SK-N-SH (cell line): ENCODE measurements at places on chromosomes 11 and 22. TPM values are rescaled to one million over a fixed set of nuclear protein-coding genes. Genes with fewer than 3 reads are reported as not detected.

GRCh38 chr11:3635641-3636375, 6.0 kb downstream of the ART5 start:
- H3K4me1 ChIP-seq = no peaks in the 10 kb centered on the region
- H3K4me3 ChIP-seq = no peak overlapping the region
- H3K36me3 ChIP-seq = no peaks in the 10 kb centered on the region
- no peak overlapping the region for H3K27ac ChIP-seq

GRCh38 chr11:36333897-36334296, 37.8 kb downstream of the PRR5L start:
- H3K27ac ChIP-seq = no peak overlapping the region
- H3K27me3 ChIP-seq = no peaks in the 10 kb centered on the region
- no peaks in the 10 kb centered on the region for H3K36me3 ChIP-seq
- no peak overlapping the region for H3K4me3 ChIP-seq
- peak; percentile 36 for DNase-seq
- no peaks in the 10 kb centered on the region; the same call in 1 of the 2 replicates for H3K4me1 ChIP-seq

- no peak overlapping the region for H3K27ac ChIP-seq
- no peak for DNase-seq
- no peaks in the 10 kb centered on the region for H3K4me1 ChIP-seq
- H3K36me3 ChIP-seq = no peaks in the 10 kb centered on the region
- peaks cover 3% of the 10 kb centered on the region; the same call in 1 of the 2 replicates for H3K27me3 ChIP-seq
Measured at GRCh38 chr11:31943056-31943780, 132.1 kb upstream of the PAX6 start.

DNA sequence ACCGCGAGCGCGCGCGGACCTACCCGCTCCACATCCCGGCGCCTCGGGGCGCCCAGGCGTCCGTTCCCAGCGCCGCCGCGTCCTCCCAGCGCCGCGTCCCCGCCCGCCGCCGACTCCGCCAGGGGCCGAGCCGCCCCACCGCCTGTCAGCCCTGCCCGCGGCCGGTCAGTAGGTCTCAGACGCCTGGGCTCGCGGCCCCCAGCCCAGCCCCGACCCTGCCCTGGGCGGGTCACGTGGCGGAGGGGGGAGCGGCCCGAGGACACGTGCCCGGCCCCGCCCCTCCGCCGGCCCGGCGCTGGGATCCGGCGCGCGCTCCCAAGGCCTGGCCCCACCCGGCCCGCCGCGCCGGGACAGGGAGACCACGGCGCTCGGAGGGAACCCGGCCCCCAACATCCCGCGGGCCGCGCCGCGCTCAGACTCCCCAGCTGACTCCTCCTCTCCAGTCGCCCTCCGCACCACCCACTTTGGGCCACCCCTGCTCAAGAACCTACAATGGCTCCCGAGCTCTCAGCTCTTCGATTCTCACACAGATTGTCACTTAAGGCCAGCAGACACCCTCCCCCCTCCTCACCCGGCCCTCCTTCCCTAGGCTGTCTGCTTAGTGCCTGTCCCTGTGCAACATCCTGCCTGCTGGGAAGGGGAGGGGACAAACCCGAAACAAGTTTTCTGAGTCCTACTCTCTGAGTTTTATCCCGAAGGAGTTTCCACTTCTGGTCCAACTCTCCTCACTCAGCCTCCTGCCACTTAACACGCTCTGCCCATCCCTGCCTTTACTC, at the start of gene RAB3IL1:
TSS of gene RAB3IL1 (minus strand) at position 233 of the 776 bp plus-strand sequence. CDS start at position 34, 199 bp downstream.
- no peaks in the 10 kb centered on the region for H3K27me3 ChIP-seq
- no peak within 1 kb of the TSS; the same call in 1 of the 2 replicates for H3K27ac ChIP-seq
- peak within 1 kb of the TSS; percentile 65 for H3K4me3 ChIP-seq
- H3K36me3 ChIP-seq = no peaks in the 10 kb centered on the region
- DNase-seq = peak; percentile 94
- H3K4me1 ChIP-seq = peaks cover 5% of the 10 kb centered on the region

- H3K4me3 ChIP-seq = no peak overlapping the region
- H3K4me1 ChIP-seq = peaks cover 10% of the 10 kb centered on the region
- H3K27me3 ChIP-seq = no peaks in the 10 kb centered on the region
- H3K36me3 ChIP-seq = peaks cover 9% of the 10 kb centered on the region
- DNase-seq = no peak
Measured at GRCh38 chr22:26586556-26587325, 3.2 kb downstream of the TPST2 start.

DNA sequence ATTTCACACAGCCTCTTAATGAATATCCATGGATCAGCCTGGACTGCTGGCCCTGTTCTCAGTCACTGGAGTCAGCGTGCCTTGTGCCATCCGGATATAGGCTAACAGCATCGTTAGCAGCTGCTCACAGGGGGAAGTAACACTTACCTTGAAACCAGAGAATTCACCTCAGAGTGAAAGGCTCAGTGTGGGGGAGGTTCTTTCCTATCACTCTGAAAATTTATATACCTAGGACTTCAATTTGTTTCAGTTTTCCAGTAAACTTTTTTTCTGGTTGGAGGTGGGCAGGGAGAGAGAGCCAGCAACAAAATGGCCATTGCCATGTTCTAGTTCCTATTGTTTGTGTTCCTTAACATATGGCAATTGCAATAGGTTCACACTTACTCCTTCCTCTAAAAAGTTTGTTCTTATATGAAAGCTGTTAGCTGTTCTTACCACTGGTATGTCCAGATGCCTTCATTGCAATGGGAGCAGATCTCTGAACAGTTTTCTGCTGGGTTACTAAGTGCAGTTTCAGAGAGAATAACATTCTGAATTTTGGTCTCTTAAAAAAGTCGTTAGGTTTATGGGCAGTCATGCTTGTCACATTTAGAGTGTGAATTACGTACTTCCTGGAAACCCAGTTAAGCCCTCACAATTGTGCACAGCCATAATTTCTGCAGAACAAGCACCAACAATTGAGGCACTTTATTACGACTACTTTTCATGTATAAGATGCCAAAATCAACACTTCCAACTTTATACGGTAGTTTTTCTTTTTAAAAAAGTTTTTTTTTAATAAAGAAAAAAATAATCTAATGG, 247.6 kb downstream of the CADM1 start:
- H3K36me3 ChIP-seq = no peaks in the 10 kb centered on the region
- no peaks in the 10 kb centered on the region for H3K27me3 ChIP-seq
- H3K27ac ChIP-seq = peak overlapping the region; percentile 28; the same call in 1 of the 2 replicates

DNA sequence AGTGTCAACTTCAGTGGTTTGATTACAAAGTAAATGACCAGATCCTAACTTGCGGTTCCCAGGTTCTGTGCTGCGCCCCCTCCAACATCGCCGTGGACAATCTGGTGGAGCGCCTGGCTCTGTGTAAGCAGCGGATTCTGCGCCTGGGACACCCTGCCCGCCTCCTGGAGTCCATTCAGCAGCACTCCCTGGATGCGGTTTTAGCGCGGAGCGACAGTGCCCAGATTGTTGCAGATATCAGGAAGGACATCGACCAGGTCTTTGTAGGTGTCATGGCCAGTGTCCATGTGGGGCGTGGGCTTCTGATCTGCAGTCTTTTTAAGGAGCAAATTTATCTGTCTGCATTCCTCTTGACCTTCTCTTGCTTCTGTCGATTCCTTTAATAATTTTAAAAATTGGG, 11.1 kb downstream of the IGHMBP2 start:
- no peak overlapping the region for H3K27ac ChIP-seq
- no peaks in the 10 kb centered on the region for H3K4me1 ChIP-seq
- peaks cover 42% of the 10 kb centered on the region for H3K36me3 ChIP-seq
- DNase-seq = no peak
- no peaks in the 10 kb centered on the region for H3K27me3 ChIP-seq

- no peaks in the 10 kb centered on the region for H3K36me3 ChIP-seq
- no peak for DNase-seq
- no peak overlapping the region for H3K27ac ChIP-seq
Measured at GRCh38 chr22:25496396-25497064, 67.9 kb upstream of the GRK3 start.

P2RY6 gene
- polyA plus RNA-seq = 0.15 and 0.16 TPM in 2 replicates

ANKK1 gene
- 0.05 TPM in 1 of 2 replicates, not detected in the other for polyA plus RNA-seq

EMID1 gene
- polyA plus RNA-seq = 0.71 and 1.1 TPM in 2 replicates

NPAT gene
- polyA plus RNA-seq = 2.1 and 3.0 TPM in 2 replicates
